ENCODE measurements at places on chromosomes 11 and 22. TPM values are rescaled to one million over a fixed set of nuclear protein-coding genes. Genes with fewer than 3 reads are reported as not detected.
A peak's percentile ranks its signal among the peaks of the same experiment; 100 is the strongest.

- DNase-seq = no peak
Observed at GRCh38 chr11:62577046-62577714, 3.5 kb upstream of the EEF1G start.

- no peak for DNase-seq
Observed at GRCh38 chr11:134287561-134287960, 11.4 kb downstream of the GLB1L3 start.

- DNase-seq = no peak
Observed at GRCh38 chr22:19819208-19819910, 35.3 kb downstream of the GNB1L start.

DNA sequence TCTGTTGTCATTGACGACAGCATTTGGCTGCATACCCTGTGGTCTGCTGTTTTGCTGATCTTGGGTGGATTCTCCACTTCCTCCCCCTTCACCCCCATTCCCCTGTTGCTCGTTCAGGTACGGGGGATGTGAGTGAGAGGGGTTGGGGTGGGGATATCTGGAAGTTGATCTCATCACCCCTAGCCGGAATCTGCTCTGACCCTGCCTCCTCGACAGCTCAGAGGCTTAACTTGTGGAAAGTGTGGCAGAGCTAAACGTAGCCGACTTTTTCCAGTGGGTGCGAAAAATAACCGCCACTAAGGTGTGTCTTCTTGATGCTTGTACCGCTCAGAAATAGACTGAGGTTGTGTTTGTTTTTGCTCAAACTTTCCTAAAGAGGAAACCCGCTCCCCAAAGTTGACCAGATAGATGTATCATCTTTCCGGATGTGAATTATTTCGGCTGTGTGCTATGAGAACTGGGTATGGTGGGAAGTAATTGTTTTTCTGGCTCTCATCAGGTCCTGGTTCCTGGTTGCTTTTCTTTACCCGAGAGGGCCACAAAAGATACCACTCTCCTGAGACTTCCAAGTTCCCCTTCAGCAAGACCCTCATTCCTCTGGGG is 6.6 kb downstream of the ZBTB16 start:
- no peak for DNase-seq

GRCh38 chr11:6110011-6110410 is 2.5 kb downstream of the OR56B4 start:
- no peak for DNase-seq

- DNase-seq = no peak
Observed at GRCh38 chr11:70582886-70583641, 184.7 kb downstream of the CTTN start.

Gene TMA7B
- total RNA-seq = not detected

- no peak for DNase-seq
Observed at GRCh38 chr11:15933886-15934625, 422.3 kb downstream of the SOX6 start.

- no peak for DNase-seq
Observed at GRCh38 chr11:114251815-114252337, 44.3 kb upstream of the NNMT start.

Gene SLC29A2
- not detected for total RNA-seq

Gene PDE3B
- total RNA-seq = 0.06 TPM

DNA sequence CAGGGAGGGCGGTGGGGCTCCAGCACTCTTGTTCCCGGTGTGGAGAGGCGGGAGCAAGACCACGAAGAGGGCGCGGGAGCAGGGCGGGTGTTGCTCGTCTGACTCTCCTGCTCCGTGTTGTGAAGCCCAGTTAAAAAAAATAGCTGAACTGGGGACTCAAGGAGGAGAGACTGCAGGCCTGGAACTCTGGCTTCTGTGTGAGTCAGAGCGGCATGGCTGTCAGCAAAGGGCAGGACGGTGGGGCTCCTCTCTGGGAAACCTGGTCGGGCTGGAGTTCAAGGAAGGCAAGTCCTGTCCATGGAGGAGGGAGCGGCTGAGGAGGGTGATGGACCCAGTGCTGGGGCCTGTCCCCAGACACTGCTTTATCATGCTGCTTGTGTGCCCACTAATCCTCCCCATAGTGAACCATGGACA is 152.3 kb downstream of the FEZ1 start:
- DNase-seq = peak; percentile 60

DNA sequence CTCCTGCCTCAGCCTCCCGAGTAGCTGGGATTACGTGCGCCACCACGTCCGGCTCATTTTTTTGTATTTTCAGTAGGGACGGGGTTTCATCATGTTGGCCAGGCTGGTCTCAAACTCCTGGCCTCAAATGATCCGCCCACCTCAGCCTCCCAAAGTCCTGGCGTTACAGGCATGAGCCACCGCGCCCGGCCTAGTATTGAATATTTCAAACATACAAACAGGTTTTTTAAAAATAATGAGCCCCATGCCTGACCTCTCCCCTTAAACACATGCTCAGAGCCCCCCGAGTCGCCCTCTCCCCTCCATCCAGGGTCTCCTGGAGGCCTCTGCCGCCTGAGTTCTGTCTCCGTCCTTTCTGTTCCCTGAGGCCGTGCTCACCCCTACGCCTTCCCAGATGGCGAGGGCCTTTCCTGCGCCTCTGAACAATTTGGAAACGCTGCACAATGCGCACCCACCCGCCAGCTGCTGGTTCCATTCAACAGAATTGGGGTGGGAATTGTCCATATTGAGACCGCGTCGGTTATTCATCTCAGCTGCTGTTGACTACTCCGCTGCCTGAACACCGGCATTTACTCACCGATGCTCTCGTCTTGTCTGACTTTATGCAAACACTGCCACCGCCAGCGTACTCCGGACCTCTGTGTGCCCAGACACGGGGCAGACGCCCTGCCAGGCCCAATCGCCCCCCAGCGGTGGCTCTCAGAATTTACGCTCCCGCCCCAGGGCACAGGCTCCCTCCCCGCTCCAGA is 13.6 kb upstream of the RNH1 start:
- no peak for DNase-seq

GRCh38 chr11:63010934-63011439 is 4.7 kb downstream of the SLC22A8 start:
- no peak for DNase-seq

DNA sequence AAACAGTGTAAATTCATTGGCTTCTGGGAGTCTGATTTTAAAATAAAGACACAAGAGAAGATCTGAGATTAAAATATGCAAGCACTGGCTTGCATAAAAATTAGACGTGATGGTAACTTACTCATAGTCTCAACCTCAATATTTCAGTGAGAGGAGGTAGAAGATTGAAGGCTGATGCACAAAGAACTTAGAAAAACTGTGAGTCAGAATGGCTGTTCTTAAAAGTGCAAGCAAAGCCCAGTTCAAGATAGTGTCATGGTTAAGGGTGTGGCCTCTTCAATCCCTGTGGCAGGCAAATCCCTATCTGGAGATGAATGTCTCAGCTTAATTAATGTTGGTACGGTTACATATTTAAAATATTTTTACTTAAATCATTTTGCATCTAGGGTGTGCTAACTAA is 33.6 kb upstream of the FIBIN start:
- DNase-seq = peak; percentile 49
